A549 (cell line): ENCODE measurements at places on chromosomes 4 and X.

DNA sequence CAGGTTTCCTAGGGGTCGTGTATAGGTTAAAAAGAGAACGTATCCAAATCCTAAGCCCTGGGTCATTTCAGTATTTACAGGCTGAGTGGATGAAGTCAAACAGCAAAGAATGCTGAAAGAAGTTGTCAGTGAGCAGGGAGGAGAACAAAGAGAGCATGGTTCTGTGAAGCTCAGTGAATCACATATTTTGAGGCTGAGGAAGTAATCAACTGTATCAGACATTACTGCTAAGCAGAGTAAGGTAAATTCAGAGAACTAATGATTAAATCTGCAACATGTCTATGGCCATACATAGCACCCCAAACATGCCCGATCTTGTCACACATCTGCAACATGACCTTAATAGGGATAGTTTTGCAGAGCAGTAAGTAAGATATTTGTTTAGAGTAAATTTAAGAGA lies 1130.3 kb downstream of the RAPGEF2 start:
- DNase-seq: no peak

DNA sequence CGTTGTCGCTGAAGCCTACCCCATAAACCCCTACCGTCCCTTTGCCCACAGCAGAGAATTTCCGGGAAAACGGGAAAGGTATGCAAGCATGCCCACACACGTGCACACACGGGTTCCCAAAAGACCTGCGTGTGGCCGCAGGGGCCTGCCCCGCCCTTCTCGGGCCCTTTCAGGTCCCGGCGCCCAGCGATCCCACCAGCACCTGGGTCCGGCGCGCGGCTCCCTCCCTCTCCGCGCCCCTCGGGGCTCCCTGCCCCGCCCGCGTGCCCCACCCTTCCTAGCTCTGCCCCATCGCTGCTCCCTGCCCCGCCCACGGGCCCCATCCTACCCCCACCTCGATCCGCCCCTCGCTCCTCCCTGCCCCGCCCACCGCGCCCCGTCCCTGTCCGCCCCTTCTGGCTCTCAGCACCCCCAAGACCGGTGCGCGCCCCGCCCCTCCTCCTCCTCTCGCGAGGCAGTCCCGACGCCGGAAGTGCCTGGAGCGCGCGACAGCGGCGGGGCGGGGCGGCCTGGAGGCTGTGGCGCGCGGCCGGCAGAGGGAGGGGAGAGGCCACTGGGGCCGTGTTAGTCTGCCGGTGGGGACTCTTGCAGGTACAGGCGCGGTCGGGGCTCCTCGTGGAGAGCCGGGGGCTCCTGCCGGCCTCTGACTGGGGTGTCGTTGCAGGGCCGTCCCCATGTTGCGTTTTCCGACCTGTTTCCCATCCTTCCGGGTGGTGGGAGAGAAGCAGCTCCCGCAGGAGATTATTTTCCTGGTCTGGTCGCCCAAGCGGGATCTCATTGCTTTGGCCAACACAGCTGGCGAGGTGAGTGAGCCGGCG lies at the start of gene ANAPC4:
TSS of gene ANAPC4 (plus strand) at position 510 of the 818 bp plus-strand sequence. CDS start at position 675, 165 bp downstream.
- peak; percentile 70 for DNase-seq

GRCh38 chr4:172048666-172049065 lies 235.5 kb downstream of the GALNTL6 start:
- DNase-seq: no peak

DNA sequence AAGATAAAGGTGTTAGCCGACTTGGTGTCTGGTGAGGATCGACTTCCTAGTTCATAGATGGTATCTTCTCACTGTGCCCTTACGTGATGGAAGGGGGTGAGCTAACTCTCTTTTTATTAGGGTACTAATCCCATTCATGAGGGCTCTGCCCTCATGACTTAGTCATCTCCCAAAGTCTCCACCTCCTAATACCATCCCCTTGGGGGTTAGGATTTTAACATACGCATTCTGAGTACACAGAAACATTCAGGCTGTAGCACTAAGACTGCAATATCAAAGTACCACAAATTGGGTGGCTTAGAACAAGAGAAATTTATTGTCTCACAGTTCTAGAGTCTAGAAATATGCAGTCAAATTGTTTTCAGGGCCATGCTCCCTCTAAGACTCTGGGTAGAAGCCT lies 58.0 kb upstream of the IL13RA1 start:
- no peak for DNase-seq

GRCh38 chrX:130224810-130225209 lies 43.9 kb downstream of the ZNF280C start:
- DNase-seq: no peak

DNA sequence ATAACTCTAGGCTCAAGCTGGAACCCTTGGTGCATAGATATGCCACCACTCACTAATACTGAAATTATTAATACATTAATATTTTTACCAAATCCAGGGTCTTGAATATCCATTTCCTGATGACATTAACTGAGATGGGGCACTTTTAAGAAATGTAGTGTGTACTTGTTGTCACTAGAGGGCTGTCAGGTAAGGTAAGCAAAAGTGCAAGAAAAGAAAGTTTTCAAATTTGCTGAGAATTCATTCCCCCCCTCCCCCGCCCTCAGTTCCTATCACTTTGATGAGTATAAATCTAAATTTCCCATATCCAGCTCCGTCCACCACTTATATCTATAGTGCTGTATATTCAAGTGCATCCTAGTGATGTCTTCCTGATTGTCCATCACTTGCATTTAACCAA lies 20.5 kb upstream of the WDR44 start:
- DNase-seq: peak; percentile 22

GRCh38 chr4:31655328-31655727 lies 935.2 kb downstream of the PCDH7 start:
- no peak for DNase-seq

DNA sequence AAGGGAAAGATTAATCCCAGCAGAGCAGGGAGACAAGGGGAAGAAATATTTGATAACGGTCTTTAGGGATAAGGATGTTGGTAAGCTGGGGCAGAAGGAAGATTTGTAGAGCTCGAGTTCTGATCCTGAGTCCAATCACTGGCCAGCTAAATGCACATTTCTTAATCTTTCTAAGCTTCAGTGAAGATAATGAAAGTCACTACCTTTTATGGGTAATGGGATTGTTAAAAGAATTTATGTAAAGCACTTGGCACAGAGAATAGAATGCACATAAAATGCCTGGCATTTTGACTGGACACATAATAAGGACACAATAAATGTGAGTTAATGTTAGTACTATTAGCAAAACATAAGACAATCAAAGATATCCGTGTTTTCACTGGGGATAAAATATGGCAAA lies 43.3 kb downstream of the NCAPG start:
- no peak for DNase-seq

DNA sequence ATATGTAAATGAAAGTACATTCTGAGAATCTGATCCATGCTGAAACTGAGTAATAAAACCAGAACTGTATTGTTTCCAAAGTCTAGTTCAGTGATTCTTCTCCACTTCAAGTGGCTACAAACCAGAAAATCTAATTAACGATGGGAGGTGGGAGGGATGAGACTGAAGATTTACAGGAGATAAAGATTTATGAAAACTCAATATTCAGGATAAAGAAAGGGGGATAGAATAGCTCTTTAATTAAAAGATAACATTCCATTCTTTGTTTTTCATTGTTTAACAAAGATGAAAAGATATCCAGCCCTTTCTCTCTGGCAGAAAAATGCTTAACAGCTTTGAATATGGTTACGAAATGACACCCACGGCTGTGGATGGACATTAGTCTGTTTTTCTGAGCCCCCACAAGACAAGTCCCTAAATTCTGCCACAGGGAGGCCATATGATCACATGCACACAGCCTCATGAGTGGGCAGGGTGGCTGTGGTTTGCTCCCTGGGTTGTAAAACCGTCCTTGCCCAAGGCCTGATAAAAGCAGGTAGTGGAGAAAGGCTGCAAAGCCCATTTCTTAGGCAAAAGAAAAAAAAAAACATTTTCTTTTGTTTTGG lies 36.4 kb downstream of the TMEM150C start:
- no peak for DNase-seq

DNA sequence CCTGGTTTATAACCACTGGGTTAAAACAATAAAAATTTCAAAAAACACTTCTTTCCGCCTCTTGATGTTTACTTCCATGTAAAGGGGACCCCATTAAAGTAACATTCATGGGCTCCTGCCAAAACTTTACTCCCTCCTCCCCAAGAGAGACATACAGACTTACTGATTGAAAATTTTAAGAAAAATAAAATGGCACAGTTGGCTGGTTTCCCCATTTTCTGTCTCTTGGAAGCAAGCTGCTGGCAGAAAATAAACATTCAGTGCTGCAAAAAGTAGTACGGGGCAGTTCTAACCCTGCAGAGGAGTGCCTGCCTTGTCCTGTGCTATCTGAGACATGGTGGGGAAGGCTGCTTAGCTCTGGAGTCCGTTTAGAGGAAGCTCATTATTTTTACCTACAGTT lies 187.3 kb upstream of the INTU start:
- DNase-seq: no peak

GRCh38 chr4:39759569-39759968 lies 61.6 kb downstream of the UBE2K start:
- no peak for DNase-seq

DNA sequence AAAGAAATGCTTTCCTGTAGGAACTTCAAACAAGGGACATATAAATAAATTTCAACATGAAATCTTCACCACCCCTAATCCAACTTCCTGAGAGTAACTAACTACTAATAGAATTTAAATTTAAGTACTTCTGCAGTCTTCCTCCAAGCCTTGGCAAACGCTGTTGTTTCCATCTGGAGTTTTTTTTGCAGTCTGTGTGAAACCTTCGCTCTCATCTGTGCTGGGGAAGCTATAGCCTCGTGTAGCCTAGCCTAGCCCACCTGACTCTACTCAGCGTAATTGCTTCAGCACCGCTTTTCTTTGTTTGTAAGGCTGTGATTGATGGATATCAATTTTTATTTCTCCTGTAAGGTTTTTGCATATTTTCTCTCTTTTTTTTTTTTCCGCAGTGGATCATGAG lies 30.9 kb downstream of the STOX2 start:
- no peak for DNase-seq

GRCh38 chr4:128854433-128854832 lies 44.9 kb downstream of the JADE1 start:
- no peak for DNase-seq

- DNase-seq: no peak
These were observed 26.5 kb downstream of the OTUD4 start for GRCh38 chr4:145153904-145154298.

- DNase-seq: no peak
These were observed 77.2 kb downstream of the GSTCD start for GRCh38 chr4:105785792-105786191.

DNA sequence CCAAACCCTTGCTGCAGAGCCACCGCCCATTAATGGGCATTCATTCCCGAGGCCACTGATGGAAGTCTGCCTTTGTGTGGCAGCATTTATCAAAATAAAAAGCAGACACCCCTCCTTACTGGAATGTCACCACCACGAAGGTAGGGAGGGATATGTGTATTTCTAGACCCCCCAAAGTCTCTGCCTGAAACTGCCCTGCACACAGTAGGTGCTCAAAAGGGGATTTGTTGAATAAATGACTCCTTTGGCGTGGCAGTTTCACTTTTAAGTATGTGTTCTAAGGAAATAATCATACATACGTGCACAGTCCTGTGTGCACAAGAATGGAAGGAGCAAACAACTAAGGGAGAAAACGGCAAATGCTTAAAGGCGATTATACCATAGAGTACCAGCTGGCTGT lies 23.6 kb upstream of the GLOD5 start:
- no peak for DNase-seq

- DNase-seq: no peak
These were observed 687.3 kb downstream of the IL1RAPL1 start for GRCh38 chrX:29274517-29274916.

DNA sequence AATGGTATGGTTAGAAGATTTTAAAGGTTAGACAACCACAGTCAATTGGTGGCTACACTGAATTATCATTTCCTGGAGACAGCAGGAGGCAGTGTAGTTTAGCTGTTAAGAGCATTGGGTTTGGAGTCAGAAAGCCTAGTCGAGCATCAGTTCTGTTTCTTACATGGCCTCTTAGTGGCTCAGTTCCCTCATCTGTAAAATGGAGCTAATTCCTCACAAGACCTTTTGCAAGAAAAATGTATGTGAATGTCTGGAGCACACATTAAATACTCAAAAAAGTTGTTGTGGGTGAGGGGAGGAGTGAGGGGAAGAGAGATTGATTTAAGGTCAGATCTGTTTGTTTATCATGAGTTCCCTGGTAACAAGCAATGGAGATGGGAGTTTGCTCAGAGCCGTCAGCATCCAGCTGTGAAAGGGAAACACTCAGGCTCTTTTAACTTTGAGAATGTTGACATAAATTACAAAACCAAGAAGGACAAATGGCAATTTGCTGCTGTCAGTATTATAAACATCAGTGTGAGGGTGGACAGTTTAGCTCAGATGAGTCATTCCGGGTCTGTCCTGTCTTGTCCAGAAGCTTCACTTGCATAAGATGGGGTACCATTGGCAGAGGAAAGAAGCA lies 98.2 kb upstream of the PGRMC2 start:
- peak; percentile 77 for DNase-seq

GRCh38 chr4:40314951-40315350 lies 20.2 kb upstream of the CHRNA9 start:
- peak; percentile 49 for DNase-seq

GRCh38 chrX:134374910-134375309 lies 85.1 kb upstream of the HPRT1 start:
- DNase-seq: no peak

DNA sequence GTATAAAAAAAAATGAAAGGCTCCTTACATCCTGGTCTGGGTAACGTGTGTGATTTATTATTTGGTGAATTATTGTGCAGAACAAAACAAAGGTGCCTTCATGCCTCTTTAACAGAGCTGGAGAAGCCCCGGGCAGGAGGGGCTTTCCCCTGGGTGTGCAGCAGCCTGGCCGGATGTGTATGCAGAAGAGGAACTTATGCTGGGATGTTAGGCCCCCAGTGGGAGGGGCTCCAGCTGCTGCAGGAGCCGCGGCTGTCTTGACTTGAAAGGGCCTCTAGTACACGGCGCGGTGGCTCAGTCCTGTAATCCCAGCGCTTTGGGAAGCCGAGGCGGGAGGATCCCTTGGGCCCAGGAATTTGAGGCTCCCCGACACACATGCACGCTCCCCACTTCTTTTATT lies 16.0 kb downstream of the CCNQ start:
- no peak for DNase-seq

GRCh38 chr4:147825451-147826287 lies 93.8 kb downstream of the ARHGAP10 start:
- DNase-seq: no peak

- no peak for DNase-seq
These were observed 5.7 kb downstream of the CD99 start for GRCh38 chrX:2696698-2697215.
